ENCODE measurements at places on chromosomes 16 and 17.

DNA sequence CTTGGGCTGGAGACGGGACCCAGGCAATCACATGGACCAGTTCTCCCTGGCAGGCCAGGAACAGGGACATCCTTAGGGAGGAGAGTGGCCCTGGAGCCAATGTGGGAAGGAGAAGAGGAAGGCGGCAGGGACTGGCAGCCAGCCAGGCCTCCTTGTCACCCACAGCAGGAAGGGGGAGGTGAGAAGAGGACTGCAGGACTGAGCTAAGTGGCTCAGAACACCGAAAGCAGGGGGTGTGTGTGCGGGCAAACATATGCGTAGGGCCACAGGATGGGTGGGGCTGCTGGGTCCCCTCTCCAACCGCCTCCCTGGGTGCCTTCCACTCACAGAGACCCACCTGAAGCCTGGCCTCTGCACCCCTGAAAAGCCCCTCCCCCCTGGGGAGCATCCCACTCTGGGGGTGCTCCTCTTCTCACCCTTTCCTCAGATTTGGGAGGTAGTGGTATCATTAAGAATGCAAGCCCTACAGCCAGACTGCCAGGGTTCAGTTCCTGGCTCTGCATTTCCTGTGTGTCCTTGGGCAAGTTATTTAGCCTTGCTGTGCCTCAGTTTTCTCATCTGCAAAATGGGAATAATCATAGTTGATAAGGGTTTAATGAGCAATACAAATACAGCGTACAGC lies 8.1 kb downstream of the PNMT start:
- H3K4me3 ChIP-seq: no peak overlapping the region
- H3K27me3 ChIP-seq: peaks cover 1% of the 10 kb centered on the region
- DNase-seq: no peak
- H3K4me1 ChIP-seq: no peaks in the 10 kb centered on the region

GRCh38 chr16:67651039-67651438 lies 6.1 kb downstream of the CARMIL2 start:
- H3K4me3 ChIP-seq: peak overlapping the region; percentile 9
- peaks cover 16% of the 10 kb centered on the region for H3K36me3 ChIP-seq
- no peak for DNase-seq
- H3K27ac ChIP-seq: no peak overlapping the region
- peaks cover 2% of the 10 kb centered on the region for H3K4me1 ChIP-seq

- no peak overlapping the region for H3K27ac ChIP-seq
- no peaks in the 10 kb centered on the region for H3K4me1 ChIP-seq
- no peaks in the 10 kb centered on the region for H3K36me3 ChIP-seq
- no peak for DNase-seq
These were observed 435.5 kb downstream of the CA10 start for GRCh38 chr17:51722994-51723393.

DNA sequence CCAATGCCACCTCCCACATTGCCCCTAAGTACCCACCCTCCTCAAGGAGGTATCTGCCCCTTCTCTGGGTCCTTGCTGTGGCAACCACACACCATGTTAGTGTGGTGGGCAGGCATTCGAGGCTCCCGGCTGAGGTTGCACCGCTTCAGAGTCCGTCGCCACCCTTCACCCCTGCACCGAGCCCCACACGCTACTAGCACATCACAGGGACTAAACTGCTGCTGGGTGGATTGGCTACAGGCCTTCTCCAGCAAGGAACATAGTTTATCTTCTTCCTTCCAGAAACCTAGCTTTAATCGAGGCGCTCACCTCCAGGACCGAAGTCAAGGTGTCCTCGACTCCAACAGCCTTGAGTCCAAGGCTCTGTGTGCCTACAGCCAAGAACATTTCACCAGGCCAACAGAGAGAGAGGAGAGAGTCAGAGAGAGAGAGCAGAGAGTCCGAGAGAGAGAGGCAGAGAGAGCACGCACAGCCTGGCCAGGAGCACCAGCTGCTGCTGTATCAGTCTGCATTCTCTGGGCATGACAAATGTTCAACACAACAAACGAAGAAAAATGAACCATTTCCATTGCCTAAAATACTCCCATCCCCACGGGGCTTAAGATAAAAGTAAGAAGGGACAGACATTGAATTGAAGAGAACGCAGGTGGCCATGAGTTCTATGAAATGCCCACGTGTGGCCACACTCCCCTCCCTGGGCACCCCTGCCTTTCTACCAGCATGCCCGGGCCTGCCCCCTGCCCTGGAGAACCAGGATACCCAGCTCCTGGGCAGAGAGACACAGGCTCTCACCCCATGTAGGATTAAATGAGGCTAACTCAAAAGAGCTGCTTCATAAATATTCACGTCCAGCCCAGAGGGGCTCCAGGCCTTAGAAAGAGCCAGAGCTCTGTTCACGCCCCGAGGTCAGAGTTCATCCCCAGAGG lies 94.9 kb downstream of the RBFOX3 start:
- DNase-seq: no peak
- peaks cover 4% of the 10 kb centered on the region for H3K36me3 ChIP-seq
- peak overlapping the region; percentile 71 for H3K4me3 ChIP-seq

- no peaks in the 10 kb centered on the region for H3K36me3 ChIP-seq
- no peak for DNase-seq
- no peak overlapping the region for H3K4me3 ChIP-seq
- peaks cover 19% of the 10 kb centered on the region for H3K4me1 ChIP-seq
- peak overlapping the region; percentile 67 for H3K27ac ChIP-seq
- H3K27me3 ChIP-seq: no peaks in the 10 kb centered on the region
These were observed 24.2 kb downstream of the FAM117A start for GRCh38 chr17:49739641-49740271.

GRCh38 chr17:49132699-49133364 lies at the start of gene B4GALNT2:
B4GALNT2 (plus strand) TSS chr17:49132769; CDS start chr17:49132793, 24 bp downstream.
- peak within 1 kb of the TSS; percentile 11 for H3K27ac ChIP-seq
- peaks cover 14% of the 10 kb centered on the region for H3K36me3 ChIP-seq
- no peaks in the 10 kb centered on the region for H3K4me1 ChIP-seq
- H3K27me3 ChIP-seq: peaks cover 8% of the 10 kb centered on the region
- peak; percentile 35 for DNase-seq
- peak within 1 kb of the TSS; percentile 83 for H3K4me3 ChIP-seq

- no peak overlapping the region for H3K27ac ChIP-seq
- peaks cover 9% of the 10 kb centered on the region for H3K4me1 ChIP-seq
- no peaks in the 10 kb centered on the region for H3K36me3 ChIP-seq
- no peak overlapping the region for H3K4me3 ChIP-seq
- no peak for DNase-seq
These were observed 266.4 kb downstream of the STX8 start for GRCh38 chr17:9309216-9309615.

DNA sequence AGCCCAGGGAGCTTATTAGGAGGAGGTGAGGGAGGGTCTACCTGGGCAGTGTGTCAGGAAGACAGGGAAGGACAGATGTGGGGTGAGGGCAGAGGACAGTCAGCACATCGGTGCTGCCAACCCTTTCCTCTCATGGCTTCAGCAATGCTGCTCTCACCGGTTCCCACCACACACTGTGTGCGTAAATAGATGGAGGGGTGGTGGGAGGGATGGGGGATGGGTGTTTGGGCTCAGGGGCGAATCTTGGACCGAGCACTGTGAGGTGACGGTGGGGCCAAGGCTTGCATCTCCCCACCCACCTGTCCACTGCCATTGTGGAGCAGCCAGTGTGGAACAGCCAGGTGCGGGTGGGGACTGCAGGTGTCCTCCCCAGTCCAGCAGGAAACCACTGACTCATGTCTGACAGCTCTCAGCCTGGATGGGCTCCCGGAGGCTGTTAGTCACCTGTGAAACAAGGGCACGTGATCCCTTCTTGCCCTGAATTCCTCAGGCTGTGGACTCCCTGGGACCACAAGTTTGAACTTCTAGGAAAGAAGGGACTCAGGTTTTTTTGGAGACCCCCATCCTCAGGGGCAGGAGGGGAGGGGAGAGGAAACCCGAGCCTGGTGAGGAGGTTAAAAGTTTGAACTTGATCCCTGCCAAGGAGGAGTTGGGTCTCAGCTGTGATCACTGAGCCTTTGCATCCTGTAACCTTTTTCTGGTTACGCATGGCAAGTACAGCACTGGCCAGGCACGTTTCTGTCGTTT lies 42.7 kb upstream of the SMPD3 start:
- H3K36me3 ChIP-seq: no peaks in the 10 kb centered on the region
- H3K27me3 ChIP-seq: no peaks in the 10 kb centered on the region
- no peak overlapping the region for H3K4me3 ChIP-seq
- no peak overlapping the region for H3K27ac ChIP-seq
- DNase-seq: no peak

DNA sequence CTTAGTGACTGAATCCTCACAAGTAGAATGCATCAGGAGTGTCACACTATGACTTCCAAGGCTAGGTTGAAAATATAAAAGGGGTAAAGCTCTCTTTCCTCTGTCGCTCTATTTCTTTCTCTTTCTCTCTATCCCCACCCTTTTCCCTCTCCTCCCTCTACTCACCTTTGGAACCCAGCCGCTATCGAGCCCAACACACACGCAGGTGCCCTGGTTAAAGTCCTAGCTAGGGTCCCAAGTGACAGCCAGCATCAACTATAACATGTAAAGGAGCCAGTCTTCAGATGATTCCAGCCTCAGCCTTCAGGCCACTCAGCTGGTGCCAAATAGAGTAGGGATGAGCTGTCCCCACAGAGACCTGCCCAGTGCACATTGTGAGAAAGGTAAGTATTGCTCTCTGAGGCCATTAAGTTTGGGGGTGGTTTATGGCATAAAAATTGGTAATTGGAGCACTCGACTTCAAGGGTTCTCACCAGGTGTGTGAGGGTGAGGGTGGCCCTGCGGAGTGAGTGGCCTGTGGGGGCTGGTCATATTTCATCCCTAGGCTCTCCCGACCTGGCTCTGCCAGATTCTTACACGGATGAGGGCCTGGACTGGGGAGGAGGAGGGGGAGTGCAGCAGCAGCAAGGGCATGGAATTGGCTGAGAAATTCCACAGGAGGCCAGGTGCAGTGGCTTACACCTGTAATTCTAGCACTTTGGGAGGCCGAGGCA lies 14.9 kb upstream of the C16orf54 start:
- no peaks in the 10 kb centered on the region for H3K4me1 ChIP-seq
- H3K27ac ChIP-seq: no peak overlapping the region
- no peaks in the 10 kb centered on the region for H3K36me3 ChIP-seq
- peaks cover 4% of the 10 kb centered on the region for H3K27me3 ChIP-seq
- no peak overlapping the region for H3K4me3 ChIP-seq

- no peak for DNase-seq
- H3K4me3 ChIP-seq: no peak overlapping the region
- peaks cover 3% of the 10 kb centered on the region for H3K27me3 ChIP-seq
- peaks cover 25% of the 10 kb centered on the region for H3K4me1 ChIP-seq
- no peaks in the 10 kb centered on the region for H3K36me3 ChIP-seq
These were observed 1115.6 kb upstream of the GOT2 start for GRCh38 chr16:59849716-59850115.

DNA sequence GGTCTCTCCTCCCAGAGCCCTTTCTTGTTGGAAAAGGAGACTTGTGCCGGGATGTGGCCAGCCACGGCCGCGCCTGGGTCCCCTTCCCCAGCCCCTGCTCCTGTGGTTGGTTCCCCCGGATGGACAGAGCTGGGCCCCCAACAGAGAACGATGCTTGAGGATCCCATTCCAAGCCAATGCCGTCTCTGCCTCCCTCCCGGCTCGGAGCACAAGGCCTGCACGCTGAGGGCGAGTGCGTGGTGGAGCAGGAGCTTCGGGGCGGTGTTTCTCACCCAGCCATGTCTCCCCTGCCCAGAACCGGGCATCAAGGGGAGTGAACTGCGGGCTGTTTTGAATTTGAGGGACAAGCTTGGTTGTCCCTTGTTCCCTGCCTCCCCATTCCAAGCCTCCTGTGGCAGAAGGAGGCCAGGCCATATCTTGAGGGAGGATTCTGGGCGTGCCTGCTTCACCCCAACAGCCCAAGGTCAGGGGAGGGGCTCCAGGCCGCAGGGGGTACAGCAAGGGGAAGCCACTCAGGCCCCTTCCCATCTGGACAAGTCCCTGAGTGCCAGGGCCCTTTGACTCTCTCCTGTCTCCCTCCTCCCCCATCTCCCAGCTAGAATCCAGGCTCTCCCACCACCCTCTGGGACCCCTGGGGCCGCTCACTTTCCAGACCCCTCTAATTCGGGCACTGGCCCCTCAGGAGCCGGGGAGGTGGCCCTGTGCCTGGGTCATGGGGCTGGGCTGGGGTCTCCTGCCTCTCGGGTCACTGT lies 43.6 kb downstream of the SOCS3 start:
- no peaks in the 10 kb centered on the region for H3K36me3 ChIP-seq
- peaks cover 16% of the 10 kb centered on the region for H3K27me3 ChIP-seq
- peaks cover 12% of the 10 kb centered on the region for H3K4me1 ChIP-seq
- DNase-seq: no peak
- no peak overlapping the region for H3K27ac ChIP-seq

- peak overlapping the region; percentile 83 for H3K27ac ChIP-seq
- DNase-seq: no peak
- peaks cover 5% of the 10 kb centered on the region for H3K36me3 ChIP-seq
These were observed 6.9 kb upstream of the CD300LD start for GRCh38 chr17:74599023-74599399.

GRCh38 chr17:74680213-74680612 lies 32.5 kb downstream of the CD300LF start:
- H3K4me1 ChIP-seq: peaks cover 40% of the 10 kb centered on the region
- no peak overlapping the region for H3K4me3 ChIP-seq
- no peak for DNase-seq
- H3K27ac ChIP-seq: no peak overlapping the region
- peaks cover 2% of the 10 kb centered on the region for H3K27me3 ChIP-seq
- no peaks in the 10 kb centered on the region for H3K36me3 ChIP-seq

DNA sequence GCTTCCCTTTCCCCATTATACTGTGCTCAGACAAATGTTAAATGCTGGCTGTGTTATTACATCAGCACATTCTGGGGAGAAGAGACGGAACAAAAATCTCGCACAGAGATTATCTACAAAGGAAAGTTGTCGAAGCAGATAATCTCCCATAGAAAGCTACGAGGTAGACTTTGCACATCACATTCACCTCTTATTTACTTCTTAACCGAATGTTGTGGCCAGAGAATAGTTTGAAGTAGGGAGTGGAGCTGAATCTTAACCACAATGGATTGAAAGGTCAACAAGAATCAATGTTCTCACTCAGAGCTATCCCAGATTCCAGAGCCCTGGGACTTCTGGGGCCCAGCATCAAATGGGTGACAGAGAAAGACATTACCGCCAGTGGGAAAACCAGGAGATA lies 28.4 kb upstream of the LONP2 start:
- no peak overlapping the region for H3K27ac ChIP-seq
- no peaks in the 10 kb centered on the region for H3K4me1 ChIP-seq
- DNase-seq: no peak
- H3K27me3 ChIP-seq: peaks cover 4% of the 10 kb centered on the region
- H3K36me3 ChIP-seq: no peaks in the 10 kb centered on the region

DNA sequence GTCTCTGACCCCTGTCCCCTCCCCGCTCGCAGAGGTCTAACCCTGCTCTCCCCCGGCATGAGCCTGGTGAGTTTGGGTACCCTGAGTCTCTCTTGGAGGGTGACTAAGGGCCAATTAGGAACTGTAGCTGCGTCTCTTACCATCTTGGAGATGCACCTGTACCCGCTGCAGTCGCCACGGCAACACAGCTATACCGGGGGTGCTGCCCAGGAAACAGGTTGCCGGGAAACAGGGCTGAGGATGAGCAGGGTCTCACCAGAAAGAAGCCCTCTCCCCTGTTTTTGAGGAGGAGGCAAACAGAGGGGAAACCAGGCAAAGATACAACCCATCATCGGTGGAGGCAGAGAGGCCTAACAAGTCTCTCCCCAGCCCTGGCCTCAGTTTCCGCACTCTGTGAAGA lies 140.2 kb downstream of the TMEM132E start:
- H3K27me3 ChIP-seq: peaks cover 8% of the 10 kb centered on the region
- no peak for DNase-seq
- no peaks in the 10 kb centered on the region for H3K36me3 ChIP-seq
- no peak overlapping the region for H3K27ac ChIP-seq
- peaks cover 7% of the 10 kb centered on the region for H3K4me1 ChIP-seq

- no peak for DNase-seq
- no peaks in the 10 kb centered on the region for H3K4me1 ChIP-seq
- no peak overlapping the region for H3K27ac ChIP-seq
- no peaks in the 10 kb centered on the region for H3K36me3 ChIP-seq
- H3K4me3 ChIP-seq: no peak overlapping the region
- H3K27me3 ChIP-seq: no peaks in the 10 kb centered on the region
These were observed 74.2 kb downstream of the TTC19 start for GRCh38 chr17:16073845-16074244.
